GM04504 (cell line): ENCODE measurements at places on chromosomes 7 and 10.

DNA sequence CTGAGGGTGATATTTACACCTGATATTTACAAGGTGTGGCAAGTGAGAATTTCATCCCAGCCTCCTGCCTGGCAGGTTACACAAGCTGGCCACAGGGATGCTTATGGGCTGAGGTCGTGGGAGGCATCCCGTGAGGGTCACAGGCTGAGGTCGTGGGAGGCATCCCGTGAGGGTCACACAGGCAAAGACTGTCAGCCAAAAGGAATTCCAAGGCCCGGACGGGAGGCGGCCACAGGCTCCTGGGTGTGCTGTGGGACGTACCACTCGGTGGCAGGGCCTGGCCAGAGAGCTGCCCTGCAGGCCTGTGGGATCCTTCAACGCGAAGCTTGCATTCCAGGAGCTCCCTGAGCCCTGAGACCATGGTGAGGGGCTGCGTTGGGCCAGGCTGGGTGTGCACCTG is 460.6 kb downstream of the DNAJB6 start:
- DNase-seq, result no peak

DNA sequence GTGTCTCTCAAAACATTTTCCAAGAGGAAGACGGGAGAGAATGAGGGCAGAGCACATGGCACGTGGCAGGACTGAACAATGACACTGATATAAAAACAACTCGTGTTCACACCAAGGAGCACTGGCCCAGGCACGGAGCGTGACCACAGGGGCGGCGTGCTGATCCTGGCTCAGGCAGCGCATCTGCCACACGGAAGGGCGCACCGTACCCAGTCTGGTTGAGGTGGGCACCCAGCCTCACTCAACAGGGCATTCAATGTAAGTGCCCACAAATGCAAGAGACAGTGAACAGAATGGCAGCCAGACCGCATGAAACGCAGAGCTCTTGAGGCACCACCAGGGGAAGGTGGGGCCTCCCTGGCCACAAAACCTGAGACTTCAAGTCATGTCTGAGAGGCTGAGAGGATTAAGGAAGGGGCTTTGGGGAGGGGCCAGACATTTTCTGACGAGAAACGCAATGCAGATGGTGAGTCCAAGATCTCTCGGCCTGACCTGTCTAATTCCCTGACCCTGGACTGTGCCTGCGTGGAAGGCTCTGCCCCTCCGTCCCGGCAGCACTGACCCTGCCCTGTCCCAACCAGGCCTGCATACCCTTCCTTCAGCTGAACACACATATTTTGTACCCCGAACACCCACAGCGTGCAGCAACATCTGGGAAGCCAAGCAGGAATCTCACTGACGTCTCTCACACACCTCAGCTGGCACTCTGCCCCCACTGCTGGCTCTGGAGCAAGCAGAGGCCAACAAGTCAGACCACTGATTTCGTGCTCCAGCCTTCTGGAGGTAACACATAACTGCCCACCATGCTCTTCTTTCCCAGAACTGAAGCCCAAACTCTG is 35.5 kb downstream of the VOPP1 start:
- no peak for DNase-seq

DNA sequence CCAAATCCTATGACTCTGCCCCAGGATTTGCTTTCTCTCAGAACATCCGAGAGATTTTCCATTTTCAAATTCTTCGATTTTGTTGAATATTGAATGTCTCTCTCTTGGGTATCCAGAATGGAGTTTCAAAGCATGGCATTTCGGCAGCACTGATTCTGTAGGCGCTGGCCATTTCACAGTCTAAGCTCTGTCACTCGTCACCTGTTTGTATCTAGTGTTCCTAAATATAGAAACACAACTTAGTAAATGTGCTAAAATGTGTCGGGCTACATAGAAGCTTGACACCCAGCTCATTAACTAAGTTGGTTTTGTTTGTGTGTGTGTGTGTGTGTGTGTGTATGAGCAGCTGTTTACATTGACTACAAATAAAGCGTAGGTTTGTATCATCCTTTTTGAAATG is 173.5 kb upstream of the FZD1 start:
- no peak for DNase-seq

DNA sequence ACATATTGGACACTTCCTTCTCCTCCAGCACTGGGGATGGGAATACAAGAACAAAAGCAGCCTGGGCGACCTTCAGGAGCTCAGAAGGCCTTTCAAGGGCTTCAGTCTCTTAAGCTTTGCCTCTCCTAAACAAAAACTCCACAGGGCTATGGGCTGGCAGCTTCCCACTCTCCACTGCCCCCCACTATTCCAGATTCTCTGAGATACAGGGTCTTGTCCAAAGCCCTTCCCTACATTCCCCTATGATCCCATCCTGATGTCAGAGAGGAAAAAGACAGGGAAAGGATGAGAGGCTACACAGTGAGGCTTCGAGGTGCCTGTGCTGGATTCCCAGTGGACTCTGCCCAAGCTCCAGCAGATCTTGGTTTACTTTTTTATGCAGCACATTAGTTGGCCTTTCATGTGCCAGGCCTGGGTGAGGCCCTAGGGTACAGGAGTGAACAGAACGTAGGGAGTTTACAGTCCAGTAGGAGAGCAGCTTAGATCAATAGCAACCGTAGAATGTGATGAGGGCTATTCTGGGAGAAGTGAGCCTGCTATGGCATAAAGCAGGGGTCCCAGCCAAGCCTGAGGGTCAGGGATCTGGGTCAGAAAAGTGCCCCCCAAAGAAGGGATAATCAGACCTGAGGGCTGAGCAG is 33.3 kb downstream of the LEP start:
- no peak for DNase-seq

DNA sequence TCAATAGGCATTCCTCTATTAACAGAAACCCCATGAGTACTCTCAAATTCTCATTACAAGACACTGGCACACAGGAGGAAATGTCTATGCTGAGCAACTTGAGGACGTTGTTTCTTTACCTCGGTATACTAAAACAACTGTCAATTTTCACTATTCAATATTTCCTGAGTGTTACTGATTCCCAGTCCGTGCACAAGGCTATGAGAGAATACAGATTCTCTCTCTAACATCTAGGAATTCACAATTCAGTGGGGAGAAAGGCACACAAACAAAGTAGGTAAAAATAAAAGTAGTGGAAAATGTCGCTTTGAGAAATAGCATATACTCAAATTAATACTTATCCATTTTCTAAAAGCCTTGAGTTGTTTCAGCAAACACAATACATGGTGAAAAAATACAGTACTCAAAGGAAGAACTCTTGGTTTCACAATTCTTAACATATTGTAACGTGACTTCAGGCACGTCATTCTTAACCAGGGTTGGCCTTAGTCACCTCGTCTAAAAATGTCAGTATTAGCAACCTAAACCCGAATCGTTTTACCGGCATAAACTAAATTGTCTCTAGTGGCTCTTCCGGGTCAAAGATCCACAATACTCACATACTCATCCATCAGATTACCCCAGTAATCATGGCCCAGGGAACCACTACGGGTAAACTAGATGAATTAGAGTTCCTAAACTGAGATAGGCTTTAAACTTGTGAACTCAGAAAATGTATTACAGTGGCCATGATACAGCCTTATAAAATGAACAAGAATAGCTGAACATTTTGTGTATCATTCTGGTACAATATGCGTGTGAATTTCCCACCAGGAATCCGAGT is 1.5 kb downstream of the IPMK start:
- DNase-seq, result no peak

GRCh38 chr7:37028909-37029440 is 304.7 kb upstream of the AOAH start:
- no peak for DNase-seq

GRCh38 chr7:18610331-18610948 is 114.9 kb downstream of the HDAC9 start:
- DNase-seq, result no peak

DNA sequence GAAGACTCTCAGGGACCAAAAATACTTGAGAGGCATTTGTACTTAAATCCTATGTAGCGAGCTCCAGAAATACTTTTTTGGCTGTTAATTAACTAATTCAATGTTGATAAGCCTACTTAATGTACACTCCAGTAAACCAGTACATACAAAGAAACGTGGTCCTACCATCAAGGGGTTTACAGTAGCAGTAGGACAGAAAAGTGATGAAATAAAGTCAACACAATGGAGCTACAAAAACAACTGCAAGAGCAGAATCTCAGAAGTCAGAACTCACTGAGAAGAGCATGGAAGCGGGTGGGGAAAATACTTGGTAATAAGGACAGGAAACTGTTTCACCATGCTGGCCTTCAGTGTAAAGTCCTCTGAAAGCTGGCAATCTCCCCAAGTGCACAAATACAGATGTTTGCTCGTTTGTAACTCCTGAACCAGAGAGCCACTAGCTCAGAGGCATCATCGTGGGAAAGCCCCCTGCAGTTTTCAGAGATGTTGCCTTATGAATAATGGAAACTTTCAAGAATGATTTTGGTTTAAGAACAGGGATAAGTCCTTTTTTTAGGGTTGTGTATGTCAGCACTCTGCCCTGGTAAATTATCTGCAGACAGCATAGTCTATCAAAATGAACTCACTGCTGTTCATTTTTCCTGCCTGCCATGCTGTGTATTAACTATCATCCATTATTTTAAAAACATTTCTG is 233.2 kb downstream of the SORCS1 start:
- no peak for DNase-seq

DNA sequence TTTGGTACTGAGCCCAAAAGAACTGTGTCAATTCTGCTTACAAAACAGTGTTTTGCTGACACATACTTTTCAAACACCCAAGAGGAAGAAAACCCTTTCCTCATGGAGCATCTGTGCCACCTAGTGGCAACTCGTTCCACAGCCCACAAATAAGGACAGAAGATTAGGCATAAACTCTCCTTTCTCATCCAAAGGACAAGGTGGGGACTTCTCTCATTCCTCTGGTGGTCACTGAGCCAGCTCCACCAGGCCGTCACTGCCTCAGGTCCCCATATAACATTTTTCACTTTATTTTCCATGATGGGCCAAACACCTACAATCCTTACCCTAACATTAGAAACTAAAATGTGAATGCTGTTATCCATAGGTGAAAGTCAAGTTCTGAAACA is 76.9 kb downstream of the RNF216 start:
- peak; percentile 72 for DNase-seq

DNA sequence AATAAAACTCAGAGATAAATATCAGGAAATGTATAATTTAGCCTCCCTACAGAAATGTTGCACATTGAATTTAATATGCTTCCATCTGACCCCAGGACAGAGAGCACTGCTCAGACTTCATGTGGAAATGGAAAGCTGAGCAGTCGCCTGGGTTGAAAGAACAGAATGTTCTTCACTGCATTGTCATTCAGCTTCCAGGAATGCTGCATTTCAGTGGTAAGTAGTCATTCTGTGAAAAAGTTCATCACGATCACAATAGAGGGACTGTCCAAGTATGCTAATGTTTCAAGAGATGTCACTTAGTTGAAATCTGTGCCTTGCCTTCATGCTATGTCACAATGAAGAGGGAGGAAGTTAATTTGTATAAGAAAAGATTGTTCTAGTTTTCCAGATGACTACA is 147.3 kb downstream of the NRCAM start:
- no peak for DNase-seq
